ENCODE measurements at places on chromosomes 7 and 10.

DNA sequence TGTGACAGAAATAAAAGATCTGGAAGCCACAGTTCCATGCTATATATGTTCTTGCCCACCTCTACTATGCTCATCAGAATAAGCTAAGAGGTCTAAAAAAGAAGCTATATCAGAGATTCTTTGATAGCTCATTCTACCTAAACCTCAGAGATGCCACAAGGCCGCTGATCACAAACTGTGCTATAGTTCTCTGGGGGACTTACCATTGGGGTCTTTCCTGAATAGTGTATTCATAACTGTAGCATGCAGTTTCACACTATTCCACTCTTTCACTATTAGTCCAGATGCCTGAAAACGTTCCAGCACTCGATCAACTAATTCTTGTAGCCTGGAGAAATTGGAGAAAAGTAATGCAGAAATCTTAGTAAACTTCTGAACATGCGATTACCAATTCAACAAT, 44.5 kb upstream of the SPOCK2 start:
- DNase-seq = no peak

DNA sequence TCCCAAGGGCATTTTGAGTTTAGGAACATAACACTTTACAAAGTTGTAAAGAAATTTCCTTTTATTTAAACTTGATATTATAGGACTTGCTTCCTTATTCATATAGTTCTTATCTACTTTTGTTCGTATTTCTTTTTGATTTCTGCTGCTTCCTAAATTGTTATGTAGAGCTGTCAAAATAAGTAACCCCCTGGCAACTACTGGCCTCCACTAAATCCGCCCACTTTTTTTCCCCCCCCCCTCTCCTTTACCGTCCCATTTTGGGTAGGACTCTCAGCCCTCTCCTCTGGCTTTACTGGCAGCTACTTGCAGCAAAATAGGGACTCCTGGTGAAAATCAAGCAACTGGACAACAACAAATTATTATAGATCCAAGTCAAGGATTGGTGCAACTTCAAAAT, 1.1 kb downstream of the SP4 start:
- DNase-seq = no peak

- DNase-seq = no peak
These were observed 61.2 kb downstream of the PCLO start for GRCh38 chr7:83101530-83101929.

DNA sequence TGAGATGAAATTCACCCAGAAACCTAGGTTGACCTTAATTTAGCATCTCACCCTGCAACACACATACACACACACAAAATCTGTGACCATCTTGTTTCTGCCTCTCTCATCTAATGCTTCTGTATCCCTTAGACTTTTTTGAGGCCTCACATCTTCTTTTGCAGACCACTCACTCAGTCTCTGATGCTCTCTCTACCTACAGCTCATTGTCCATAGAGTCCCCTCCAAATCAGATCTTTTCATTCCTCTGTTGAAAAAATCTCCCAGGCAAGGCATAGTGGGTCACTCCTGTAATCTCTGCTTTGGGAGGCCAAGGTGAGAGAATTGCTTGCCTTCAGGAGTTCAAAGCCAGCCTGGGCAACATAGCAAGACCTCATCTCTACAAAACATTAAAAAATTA, 17.6 kb upstream of the PAX2 start:
- no peak for DNase-seq

DNA sequence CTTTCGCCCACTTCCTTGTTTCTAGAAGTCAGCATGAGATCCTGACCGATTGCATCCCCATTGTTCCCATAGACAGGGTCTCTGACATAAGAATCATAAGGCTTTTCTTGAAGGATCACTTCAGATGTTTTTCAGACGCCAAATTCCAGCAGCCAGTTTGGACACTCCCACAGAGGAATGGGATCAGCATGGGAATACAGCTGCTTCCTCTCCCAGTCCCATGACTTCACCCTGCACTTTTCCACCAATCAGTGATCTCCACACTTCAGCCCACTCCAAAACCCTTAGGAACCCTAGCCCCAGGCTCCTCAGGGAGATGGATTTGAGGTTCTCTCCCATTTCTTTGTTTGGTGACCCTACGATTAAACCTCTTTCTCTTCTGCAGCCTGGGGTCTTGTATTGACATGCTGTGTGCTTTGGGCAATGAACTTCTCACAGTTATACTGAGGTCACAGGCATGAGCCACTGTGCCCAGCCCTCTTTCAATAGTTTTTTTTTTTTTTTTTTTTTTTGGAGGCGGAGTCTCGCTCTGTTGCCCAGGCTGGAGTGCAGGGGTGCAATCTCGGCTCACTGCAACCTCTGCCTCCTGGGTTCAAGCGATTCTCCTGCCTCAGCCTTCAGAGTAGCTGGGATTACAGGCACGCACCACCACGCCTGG, 52.8 kb upstream of the CHST3 start:
- no peak for DNase-seq

DNA sequence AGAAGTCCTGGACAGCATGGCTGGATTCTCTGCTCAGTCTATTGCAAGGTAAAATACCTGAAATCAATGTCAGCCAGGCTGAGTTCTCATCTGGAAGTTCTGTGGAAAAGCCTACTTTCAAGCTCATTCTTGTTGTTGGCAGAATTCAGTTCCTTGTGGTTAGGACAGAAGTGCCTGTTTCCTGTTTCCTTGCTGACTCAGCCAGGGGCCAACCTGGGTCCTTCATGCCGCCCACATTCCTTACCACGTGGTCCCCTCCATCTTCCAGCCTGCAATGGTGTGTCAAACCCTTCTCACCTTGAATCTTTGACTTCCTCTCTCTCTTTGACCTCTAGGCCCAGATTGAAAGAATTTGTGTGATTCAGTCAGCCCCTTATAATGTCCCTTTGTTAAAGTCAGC, 197.1 kb upstream of the STK17A start:
- DNase-seq = no peak

- peak; percentile 67 for DNase-seq
These were observed 17.2 kb upstream of the SLC18A3 start for GRCh38 chr10:49592726-49593563.

- no peak for DNase-seq
These were observed 111.7 kb upstream of the GJD4 start for GRCh38 chr10:35493196-35494118.

GRCh38 chr10:92997620-92998019, 63.0 kb upstream of the CYP26C1 start:
- no peak for DNase-seq

GRCh38 chr7:27122077-27122910, 8.3 kb downstream of the HOXA4 start:
- DNase-seq = no peak

DNA sequence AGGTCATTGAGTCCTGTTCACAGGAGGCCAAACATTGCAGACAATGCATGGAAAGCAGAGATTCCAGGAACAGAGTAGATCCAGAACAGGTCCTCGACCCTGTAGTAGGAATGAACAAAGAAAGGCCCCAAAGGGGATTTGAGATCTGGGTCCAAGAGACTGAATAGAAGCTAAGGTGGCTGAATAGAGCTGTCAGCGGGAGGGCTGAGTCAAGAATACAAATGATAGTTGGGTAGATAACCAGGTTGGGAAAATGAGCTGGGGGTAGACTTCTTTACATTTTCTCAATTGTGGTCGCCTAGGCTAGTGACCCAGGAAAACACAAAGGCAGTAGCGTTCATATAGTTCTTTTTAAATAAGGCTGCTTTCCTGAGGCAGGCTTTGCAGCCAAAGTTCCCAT, 103.4 kb upstream of the ELMO1 start:
- no peak for DNase-seq

GRCh38 chr7:107234436-107234835, 65.6 kb downstream of the HBP1 start:
- DNase-seq = no peak

- DNase-seq = peak; percentile 43
These were observed 58.3 kb downstream of the VCL start for GRCh38 chr10:74056050-74056818.

GRCh38 chr7:623464-623863, 103.0 kb upstream of the DNAAF5 start:
- DNase-seq = no peak

GRCh38 chr7:100022621-100023020, 7.2 kb downstream of the ZKSCAN1 start:
- no peak for DNase-seq

GRCh38 chr10:117535298-117536071, 7.1 kb upstream of the EMX2 start:
- no peak for DNase-seq

DNA sequence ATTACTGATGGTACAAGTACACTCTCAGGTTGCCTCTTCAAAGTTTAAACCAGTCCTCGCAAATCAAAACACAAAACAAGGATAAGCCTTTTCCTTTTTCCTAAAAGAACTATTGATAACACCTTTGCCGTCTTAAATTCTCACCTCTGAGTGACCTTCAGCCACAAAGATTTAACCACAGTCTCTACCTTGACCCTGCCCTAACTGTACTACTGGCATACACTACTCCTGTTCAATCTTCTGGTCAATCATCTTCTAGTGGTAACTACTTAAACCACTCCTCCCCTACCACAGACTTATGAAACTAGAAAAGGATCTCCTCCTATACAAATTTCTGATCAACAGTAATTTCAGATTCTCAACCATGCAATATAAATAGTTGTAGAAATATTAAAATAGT, 15.1 kb downstream of the UPF2 start:
- no peak for DNase-seq

Measured in activated naive CD4-positive, alpha-beta T cell treated with anti-CD3 and anti-CD28 coated beads, Interleukin-2, amount 10 ng/mL, durations not matched to agents 7 days and 5 days (primary cell).